ENCODE measurements at places on chromosomes 11 and 22. TPM values are rescaled to one million over a fixed set of nuclear protein-coding genes. Genes with fewer than 3 reads are reported as not detected.

CCDC81 gene
- not detected for total RNA-seq

SMTN gene
- total RNA-seq: 120 TPM

FANCF gene
- total RNA-seq: 13.0 TPM

OOSP4A gene
- not detected for total RNA-seq

DNA sequence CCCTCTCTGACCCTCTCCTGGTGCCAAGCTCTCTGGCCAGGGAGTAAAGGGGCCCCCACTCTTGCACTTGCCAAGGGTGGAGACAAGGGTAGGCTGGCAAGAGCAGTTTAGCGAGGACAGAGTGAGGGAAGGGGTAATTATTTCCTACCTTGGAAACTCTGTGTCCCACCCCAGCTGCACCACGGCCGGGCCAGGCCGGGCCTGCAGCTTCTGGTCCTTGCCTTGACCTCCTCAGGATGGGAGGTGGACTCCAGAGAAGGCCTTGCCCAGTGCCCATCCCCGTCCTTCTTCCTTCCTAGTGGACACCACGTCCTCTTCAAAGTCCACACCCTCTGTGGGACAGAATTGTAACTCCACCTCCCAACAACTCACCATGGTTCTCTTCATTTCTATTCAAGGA, 18.4 kb upstream of the OSBPL5 start:
- DNase-seq: no peak

GRCh38 chr22:23478175-23478574, 101.9 kb downstream of the IGLL1 start:
- no peak for DNase-seq

GRCh38 chr22:29867851-29868250, 15.1 kb upstream of the MTMR3 start:
- no peak for DNase-seq

DNA sequence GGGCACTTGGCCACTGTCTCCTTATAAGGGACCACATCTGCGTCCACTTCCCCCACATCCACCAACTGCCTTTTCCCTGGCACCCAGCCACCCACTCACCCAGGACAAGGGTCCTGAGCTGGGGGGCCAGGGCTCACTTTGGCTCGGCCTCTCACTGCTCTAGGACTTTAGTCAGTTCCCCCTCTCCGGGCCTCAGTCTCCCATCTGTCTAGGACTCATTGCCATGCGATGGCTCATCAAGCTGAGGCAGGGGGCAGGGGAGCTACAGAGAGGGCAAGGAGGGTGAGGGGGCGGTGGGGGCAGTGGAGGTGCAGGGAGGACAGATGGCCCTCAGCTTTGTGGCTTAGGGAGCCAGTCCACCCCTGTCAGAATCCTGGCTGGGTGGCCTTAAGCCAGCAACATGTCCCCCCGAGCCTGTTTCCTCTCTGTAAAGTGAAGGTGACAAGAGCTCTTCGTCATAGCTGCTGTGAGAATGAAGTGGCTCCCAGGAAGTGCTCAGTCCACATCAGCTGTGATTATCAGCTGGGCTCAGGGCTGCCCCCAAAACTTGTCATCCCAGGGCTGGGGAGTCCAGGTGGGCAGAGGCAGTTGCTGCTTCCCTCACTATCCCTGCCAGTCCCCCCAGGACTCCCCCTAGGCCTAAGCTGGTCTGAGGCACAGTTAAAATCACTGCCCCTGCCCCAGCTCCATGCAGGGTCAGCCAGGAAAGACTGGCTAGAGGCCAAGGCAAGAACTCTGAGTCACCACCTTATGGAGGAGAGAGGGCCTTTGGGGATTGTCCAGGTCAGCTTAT, 14.9 kb downstream of the RAC2 start:
- DNase-seq: no peak

GRCh38 chr22:50688448-50688847, 15.8 kb downstream of the SHANK3 start:
- DNase-seq: no peak

DNA sequence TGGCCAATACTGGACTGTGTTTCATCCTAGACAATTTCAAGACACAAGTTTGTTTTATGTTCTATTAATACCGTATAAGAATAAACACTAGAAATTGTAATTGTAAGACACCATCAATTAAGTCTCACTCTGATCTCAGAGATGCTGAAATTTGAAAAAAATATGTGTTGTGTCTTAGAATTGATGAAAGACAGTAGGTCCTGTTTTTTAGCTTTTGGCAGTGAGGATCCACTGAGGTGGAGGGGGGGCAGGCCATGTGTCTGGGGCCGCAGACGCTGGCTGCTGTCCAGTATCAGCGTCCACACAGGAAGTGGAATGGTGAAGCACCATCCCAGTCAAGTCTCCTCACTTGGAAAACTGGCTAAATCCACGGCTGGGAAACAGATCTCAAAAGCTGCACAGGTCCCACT, 22.5 kb upstream of the ALG8 start:
- peak; percentile 60 for DNase-seq

DNA sequence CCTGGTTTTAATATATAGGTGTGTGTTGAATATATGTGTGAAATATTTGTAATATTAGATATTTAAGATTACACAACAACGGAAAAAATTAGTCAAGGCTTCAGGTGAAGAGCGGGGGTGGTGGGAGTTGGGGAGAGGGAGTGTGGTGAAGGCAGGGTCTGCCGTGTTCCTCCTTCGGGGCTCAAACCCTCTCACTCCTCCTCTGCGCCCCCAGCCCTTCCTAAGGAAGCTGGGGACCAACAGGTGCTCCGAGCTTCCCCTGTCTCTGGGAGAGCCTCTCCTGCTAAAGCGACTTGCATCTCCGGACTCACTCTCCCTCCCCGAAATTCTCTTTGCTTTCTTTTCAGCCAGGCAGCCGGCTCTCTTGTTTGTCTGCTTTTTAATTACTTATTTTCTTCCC, 960 bp upstream of the CADM1 start:
- peak; percentile 34 for DNase-seq

GRCh38 chr11:68950270-68950669, 30.5 kb downstream of the MRGPRD start:
- no peak for DNase-seq

GRCh38 chr11:69509381-69509780, 27.9 kb downstream of the LINC01488 start:
- no peak for DNase-seq

DNA sequence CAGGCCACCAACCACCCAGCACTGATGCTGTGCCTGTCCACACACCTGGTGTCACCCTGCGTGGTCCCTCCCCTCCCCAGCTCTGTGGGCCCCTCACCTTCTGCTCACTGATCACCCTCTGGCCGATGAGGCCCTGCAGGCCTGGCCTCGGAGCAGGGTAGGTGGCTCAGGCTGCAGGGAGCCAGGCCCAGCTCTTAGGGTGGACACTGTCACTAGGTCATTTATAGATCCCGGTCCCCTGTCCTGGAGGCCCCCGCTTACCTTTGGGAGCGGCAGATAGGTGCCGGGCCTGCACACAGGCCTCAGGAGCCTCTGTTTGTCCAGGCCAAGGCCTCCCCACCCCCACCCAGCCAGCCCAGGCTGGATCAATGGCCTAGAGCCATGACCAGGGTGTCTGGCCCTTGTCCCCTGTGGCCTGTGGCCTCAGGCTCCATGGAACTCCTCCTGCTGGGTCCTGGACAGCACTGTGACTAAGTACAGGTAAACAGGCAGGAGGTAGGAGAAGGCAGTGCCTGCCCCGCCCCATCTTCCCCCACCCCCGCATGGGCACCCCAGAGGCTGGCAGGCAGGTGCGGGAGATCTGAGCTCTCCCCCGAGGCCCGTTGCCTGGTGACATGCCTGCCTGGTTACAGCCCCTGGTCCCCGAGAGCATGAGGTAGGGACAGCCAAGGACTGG, at the start of gene TMPRSS6:
TSS of gene TMPRSS6 (minus strand) at position 472 of the 676 bp plus-strand sequence. CDS start 6,296 bp downstream, outside the sequence.
- DNase-seq: peak; percentile 46

DNA sequence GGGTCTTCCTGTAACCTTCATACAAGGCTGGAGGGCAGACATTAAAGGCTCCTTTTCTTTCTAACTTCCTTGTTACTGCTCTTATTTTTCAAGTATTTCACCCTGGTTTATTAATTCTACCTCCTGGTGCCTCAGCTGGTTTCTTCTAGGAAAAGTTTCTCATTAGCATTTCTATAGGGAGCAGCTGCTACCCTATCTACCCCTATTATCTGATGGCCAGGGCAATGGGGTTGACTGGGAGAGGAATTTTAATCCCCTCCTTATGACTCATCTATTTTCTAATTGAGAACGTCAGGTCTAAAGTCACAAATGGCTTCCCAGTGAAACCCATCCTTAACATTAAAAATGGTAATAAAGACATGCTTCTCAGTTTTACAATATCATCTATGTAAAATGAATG, 5.0 kb downstream of the MAP6 start:
- no peak for DNase-seq

DNA sequence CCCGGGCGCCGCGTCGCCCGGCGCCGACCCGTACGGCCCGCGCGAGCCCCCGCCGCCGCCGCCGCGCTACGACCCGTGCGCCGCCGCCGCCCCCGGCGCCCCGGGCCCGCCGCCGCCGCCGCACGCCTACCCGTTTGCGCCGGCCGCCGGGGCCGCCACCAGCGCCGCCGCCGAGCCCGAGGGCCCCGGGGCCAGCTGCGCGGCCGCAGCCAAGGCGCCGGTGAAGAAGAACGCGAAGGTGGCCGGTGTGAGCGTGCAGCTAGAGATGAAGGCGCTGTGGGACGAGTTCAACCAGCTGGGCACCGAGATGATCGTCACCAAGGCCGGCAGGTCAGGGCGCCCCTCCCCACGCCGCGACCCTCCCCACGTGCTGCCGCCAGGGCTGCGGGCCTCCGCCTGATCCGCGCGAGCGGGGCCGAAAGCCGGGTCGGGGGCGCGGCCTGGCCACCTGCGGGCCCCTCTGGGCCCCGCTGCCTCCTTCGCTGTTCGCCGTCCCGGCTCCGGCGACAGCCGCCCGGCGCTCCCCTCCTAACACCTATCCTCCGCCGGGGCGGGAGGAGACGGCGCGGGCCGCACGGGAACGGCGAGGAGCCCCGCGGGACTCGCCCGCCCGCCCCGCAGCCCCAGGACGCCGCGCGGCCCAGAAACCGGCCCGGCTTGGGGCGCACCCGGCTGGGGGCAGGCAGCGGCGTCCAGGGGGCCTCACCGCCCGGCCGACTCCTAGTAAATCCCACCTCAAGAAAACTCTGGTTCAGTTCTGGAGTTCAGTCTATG, 560 bp downstream of the TBX1 start:
- no peak for DNase-seq

DNA sequence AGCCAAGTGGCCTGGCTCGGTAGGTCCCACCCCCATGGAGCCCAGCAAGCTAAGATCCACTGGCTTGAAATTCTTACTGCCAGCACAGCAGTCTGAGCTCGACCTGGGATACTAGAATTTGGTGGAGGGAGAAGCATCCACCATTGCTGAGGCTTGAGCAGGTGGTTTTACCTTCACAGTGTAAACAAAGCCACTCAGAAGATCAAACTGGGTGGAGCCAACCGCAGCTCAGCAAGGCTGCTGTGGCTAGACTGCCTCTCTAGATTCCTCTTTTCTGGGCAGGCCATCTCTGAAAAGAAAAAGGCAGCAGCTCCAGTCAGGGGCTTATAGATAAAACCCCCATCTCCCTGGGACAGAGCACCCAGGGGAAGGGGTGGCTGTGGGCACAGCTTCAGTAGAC, 22.3 kb upstream of the OR5B21 start:
- no peak for DNase-seq

- peak; percentile 42 for DNase-seq
These were observed 1.2 kb downstream of the BIRC3 start for GRCh38 chr11:102318469-102318868.

DNA sequence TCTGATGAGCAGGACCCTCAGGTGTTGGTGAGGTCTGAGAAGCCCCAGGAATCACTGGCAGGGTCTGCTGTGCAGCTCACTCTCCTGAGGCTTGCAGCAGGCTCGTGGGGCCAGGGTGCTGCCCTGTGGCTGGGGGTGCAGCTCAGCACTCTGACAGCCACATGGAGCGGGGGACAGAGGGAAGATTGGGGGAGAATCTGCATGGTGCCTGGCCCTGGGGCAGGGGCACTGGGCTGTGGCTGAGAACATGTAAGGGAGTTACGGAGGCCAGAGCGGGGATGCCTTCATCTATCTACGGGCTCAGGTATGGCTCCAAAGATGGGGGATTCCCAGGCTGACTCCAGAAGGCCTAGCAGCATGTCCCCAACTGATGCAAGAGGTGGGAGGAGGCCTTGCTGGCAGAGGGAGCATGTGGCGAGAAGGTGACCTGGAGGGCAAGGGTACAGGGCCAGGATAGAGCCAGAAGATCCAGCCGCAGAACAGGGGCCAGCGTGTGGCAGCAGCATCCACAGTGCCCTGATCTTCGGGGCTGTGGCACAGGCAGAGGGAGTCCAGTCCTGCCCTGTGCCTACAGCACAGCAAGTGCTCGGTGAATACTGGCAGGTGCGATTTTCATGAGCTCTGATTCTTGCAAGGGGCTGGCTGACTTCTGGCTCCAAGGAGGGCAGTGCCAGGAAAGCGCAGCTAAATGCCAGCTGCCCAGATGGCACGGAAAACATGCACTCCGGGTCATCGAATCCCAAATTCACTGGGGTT, 184.7 kb downstream of the CTTN start:
- DNase-seq: no peak

- DNase-seq: peak; percentile 1
These were observed 5.4 kb downstream of the CTSF start for GRCh38 chr11:66562907-66563583.
